ENCODE measurements at places on chromosomes 5 and 9. TPM values are rescaled to one million over a fixed set of nuclear protein-coding genes. Genes with fewer than 3 reads are reported as not detected.

Gene TPM2
- total RNA-seq, result 221 TPM

DNA sequence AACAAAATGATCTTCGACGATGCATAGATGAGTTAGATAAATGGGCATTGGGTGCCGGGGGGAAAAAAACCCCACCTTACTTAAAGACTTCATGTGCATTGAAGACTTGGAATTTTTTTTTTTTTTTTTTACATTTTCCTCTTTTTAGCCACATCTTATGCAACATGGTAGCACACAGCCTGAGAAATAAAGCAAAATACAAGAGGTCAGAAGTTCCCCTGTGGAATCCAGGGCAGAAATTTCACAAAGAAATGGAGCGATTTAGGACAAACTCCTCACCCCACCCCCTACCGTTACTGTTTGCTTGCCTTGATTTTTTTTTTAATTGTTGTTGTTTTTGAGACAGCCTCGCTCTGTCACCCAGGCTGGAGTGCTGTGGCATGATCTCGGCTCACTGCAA is 153.2 kb downstream of the GOLPH3 start:
- DNase-seq, result no peak

Gene MIER3
- total RNA-seq, result 20.0 TPM

GRCh38 chr9:130209422-130209821 is 37.2 kb downstream of the NCS1 start:
- no peak for DNase-seq

Gene TMEM215
- total RNA-seq, result 0.18 TPM

Measured in pulmonary artery endothelial cell (primary cell).